Ovary (tissue), 10 donors: ENCODE measurements at places on chromosomes 7 and 10.

DNA sequence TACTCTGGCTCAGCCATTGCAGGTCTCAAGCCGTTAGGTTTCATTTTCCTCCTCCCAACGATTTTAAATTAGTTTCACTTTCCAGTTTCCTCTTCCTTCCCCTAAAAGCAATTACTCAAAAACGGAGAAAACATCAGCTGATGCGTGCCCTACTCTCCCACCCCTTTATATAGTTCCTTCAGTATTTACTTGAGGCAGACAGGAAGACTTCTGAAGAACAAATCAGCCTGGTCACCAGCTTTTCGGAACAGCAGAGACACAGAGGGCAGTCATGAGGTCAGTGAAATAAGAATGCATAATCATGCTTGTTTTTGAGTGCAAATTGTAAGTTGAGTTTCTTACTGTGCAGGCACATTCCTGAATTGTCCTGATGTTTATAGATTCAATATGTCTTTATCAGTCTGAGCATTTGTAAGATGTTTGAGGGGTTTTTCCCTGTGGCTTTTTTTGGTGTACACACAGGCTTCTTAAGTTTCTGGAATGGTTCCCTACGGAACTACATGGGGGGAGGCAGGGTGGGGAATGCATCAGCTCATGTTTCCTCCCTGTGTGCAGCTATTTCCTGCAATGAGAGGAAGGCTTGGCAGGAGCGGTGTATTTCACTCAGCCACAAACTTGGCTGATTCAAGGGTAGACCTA, at the start of gene IFIT3:
IFIT3 (plus strand) TSS at position 195 of the 639 bp plus-strand sequence; CDS start at position 272, 77 bp downstream.
- peak; percentile 65 for DNase-seq

DNA sequence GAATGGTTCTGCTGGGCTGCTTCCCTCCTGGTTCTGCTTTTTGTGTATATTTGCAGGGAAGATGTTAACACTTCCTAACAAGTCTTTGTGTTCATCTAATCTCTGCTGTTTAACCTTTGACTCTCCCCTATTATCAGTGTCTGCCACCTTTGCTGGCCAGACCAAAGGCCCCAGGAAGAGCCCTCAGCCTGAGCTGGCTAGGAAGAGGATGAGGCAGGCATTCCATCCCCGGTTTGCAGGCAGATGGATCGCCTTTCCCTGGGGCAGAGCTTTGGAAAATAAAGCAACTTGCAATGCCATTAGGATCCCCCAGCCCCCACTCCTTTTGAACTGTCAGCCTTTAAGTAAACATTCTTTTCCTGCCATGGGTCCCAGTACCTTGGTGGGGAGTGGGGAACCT, 19.0 kb downstream of the DPCD start:
- no peak for DNase-seq

GRCh38 chr7:108415821-108416536, 40.3 kb downstream of the NRCAM start:
- no peak for DNase-seq

GRCh38 chr7:26147030-26147429, 5.0 kb upstream of the NFE2L3 start:
- DNase-seq = no peak

- no peak for DNase-seq
Measured at GRCh38 chr10:78481842-78482241, 448.2 kb downstream of the RPS24 start.
